ENCODE measurements at places on chromosomes 13 and 19.

- DNase-seq, result peak; percentile 73
These were observed 26.5 kb upstream of the LSM14A start for GRCh38 chr19:34145741-34146202.

DNA sequence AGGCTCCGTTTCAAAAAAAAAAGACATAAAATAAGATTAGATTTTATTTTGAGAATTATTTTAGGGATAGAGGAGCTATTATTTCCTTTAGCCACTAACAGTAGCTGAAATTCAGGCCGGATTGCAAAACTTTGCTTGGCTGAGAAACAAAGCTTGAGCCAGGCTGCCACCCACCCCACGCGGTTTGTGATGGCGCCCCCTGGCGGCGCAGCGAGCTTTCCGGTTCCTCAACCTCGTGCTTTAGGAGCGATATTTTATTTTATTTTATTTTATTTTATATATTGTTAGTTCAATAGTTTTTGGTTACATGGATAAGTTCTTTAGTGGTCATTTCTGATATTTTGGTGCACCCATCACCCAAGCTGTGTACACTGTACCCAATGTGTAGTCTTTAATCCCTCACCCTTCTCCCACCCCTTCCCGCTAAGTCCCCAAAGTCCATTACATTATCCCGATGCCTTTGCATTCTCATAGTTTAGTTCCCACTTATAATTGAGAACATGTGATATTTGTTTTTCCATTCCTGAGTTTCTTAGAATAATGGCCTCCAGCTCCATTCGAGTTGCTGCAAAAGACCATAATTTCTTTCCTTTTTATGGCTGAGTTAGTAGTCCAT, 19.8 kb upstream of the CEACAM4 start:
- DNase-seq, result peak; percentile 66

GRCh38 chr13:109819874-109820273, 33.5 kb upstream of the IRS2 start:
- DNase-seq, result no peak

DNA sequence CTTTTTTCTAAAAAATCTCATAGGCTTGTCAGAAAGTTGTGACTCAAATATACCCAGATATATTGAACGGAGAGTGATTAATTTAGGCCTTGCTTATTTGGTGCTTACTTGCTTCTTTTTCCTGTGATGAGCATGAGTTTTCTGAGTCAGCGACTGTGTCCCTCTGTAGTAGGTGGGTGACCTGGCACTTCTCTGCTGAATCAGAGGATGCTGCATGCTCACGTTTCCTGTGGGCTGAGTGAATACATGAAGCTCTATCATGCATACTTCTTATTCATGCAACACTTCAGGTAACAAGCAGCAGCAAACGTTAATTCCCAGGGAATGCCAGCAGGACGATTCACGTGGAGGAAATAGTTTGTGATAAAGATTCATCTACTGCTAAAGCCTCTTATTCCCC, 245.0 kb downstream of the KLF5 start:
- DNase-seq, result peak; percentile 78

GRCh38 chr13:94195715-94196114, 283.8 kb downstream of the DCT start:
- no peak for DNase-seq

GRCh38 chr13:108120302-108120701, 95.0 kb downstream of the LIG4 start:
- DNase-seq, result no peak

DNA sequence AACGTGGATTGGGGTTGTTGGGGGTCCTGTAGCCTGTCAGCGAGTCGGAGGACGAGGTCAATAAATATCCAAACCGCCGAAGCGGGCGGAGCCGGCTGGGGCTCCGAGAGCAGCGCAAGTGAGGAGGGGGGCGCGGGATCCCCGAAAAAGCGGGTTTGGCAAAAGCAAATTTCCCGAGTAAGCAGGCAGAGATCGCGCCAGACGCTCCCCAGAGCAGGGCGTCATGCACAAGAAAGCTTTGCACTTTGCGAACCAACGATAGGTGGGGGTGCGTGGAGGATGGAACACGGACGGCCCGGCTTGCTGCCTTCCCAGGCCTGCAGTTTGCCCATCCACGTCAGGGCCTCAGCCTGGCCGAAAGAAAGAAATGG, 754 bp upstream of the SIX5 start:
- no peak for DNase-seq
